ENCODE measurements at places on chromosomes 16 and 17.

GRCh38 chr17:37164057-37164456 is 211.7 kb upstream of the C17orf78 start:
- DNase-seq: no peak

DNA sequence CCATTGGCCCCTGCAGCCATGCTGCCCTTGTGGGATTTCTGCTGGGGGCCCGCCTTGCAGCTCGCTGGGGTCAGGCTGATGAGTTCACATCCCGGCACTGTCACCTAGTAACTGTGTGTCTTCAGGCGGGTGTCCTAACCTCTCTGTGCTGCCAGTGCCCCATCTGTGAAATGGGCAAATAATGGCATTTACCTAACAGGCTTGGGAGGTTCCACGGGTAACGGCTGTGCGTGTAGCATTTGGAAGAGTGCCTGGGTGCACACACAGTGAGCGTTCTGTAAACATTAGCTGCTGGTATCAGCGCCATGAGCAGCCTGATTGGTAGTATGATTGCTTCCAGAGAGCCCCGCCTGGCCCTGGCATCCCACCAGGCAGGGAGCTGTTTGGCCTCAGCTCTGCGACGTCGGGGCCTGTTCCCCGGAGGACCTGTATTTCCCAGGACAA is 167.3 kb upstream of the GSE1 start:
- DNase-seq: no peak

DNA sequence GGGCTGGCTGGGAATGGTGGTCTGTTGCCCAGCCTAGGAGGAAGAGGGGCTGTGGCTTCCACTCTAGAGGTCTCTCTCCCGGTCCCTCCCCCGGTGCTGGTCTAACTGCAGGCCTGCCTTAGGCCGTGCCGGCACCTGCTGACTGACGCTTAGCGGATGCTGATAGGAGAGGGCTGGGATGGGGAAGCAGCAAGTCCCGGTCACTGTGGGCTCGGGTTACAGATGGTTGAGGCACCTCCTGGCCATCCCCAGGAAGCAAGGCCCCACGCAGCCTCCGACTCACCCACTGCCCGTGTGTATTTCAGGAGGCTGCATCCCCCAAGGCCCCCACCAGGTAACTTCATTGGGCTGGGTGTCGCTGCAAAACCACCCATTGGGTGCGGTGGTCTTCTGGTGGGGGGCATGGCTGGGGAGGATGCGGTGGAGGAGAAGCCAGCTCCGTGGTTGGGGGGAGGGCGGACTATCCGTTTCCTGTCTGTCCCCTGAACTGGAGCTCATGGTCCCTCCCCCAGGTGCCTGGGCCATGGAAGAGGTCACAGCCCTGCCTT is 278.9 kb downstream of the SEC14L1 start:
- DNase-seq: peak; percentile 25

GRCh38 chr17:2894782-2895181 is 98.5 kb downstream of the RAP1GAP2 start:
- no peak for DNase-seq

DNA sequence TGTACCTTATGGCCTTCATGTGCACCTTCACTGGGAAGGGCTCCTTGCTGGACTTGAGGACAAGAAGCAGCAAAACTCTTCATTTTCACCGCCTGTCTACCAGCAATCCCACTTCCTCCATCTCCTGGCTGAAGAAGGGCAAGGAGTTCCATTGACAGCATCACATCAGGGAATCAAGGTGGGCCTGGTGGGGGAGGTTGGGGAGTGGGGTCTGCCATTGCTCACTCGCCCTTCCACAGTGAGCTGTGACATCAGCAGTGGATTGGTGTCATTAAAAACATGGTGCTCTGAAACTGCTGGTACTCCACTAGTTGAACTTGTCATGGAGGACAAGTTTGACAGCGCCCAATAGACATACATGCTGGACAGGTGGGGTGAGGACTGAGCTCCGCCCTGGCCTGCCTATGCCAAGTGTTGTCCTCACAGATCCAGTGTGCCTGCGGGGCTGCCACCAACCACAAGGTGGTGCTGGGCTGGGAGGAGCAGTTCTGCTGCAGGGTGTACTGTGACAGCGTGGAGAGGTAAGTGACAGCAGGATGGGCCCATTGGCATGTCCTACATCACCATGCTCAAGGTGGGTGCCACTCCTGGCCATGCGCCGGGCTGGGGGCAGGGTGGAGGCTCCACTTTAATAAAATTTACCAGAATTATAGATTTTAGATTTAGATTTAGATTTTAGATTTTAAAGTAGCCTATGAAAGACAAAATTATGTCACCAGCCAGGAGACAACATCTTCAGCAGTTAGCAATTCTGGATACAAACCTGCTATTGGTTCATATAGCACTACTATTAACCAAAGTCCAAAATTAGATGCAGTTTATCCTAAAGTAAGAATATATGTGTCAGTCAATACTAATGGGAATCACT is 1729.1 kb downstream of the TP53TG3F start:
- no peak for DNase-seq

DNA sequence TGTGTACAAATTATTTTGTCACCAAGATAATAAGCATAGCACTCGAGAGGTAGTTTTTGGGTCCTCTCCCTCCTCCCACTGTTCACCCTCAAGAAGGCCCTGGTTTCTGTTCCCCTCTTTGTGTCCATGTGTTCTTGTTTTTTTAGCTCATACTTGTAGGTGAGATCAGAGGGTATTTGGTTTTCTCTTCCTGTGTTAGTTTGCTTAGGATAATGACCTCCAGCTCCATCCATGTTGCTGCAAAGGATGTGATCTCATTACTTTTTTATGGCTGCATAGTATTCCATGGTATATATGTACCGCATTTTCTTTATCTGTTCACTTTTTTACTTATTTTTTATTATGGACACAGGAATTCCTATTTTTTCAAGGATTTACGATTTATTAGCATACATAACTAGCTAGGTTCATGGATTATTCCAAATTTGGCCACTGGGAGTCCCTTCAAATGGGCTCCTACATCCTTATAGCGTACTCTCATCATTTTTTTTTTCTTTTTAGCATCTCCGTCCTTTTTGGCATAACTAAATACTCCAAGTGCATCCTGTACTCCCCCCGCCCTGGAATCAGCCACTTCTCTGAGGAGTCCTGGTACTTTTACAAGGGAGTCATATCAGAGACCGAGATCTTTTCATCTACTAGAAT is 7.3 kb downstream of the TADA2A start:
- no peak for DNase-seq

GRCh38 chr17:1999557-2000251 is 25.4 kb downstream of the RTN4RL1 start:
- no peak for DNase-seq

DNA sequence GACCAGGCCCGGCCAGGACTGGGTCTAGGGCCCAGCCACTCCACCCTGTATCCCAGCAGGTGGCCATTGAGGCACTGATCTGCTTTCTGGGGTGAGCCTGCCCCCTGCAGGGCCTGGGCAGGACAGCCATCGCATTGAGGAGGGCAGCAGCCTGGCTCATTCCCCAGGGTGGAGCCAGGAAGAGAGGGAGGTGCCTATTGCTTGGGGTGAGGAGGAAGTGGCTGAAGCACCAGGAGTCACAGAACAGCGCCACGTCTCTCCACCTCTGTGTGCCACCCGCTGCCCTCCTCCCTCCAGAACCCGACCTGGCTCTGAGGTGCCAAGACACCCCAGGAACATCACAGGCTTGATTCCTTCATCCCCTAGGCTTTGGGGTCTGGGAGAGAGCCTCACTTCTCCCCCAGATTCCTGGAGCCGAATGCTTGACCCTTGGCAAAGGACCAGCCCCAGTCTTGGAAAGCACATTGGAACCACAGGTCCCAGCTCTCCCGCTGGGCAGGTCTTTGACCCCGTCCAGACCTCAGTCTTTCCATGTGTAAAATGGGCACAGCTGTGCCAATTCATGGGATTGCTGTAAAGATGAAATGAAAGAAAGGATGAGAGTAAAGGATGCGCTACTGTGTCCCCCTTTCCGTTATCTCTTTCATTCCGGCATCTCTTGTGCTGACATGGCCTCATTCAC is 7.2 kb upstream of the KRT36 start:
- DNase-seq: peak; percentile 73

DNA sequence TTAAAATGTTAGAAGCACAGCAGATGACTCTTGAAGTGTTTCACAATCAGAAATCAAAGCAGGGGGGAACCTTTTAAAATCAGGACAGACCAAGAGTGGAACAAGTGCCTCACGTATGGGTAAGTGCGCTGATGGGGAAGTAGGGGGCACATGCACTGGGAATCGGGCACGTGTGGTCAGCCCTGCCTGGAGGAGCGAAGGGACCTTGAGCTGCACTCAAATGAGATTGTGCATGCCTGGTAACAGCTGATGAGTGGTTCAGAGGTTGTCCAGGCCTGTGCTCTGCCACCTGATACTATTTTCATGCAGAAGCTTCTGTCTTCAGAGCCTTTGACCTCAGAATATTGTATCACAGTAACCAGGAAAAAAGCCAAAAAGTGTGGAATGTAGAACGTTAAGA is 13.7 kb upstream of the XYLT2 start:
- DNase-seq: no peak

DNA sequence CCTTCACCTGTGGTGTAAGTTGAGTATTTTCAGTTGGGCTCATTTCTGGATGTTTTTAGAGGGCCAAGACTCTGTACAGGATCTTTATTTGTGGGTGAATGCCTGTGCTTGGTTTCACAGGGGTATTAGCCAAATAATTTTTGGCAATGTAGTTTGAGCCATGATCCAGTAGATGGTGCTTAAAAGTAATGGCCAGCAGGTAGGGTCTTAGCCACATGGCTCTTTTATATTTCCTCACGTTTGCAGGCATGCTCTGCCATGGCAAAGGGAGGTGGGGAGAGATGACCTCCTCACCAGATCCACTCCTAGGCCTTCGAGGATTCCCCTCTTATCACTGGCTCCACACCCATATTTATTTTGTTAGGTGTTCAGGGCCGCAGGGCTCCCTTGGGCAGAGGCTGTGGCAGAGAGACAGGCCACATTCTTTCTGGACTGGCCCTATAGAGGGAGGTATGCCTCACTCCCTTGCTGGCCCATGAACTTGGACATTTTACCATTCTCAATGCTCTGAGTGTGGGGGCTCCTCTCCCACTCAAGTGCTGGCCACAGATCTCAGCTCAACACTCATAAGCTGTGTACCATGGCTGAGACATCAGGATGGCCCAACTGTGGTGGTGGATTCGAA is 417.1 kb downstream of the XYLT1 start:
- DNase-seq: no peak

- no peak for DNase-seq
These were observed 14.1 kb upstream of the NUDT16L1 start for GRCh38 chr16:4679156-4679849.

- peak; percentile 44 for DNase-seq
These were observed 7.3 kb upstream of the TRPV2 start for GRCh38 chr17:16407911-16408588.

DNA sequence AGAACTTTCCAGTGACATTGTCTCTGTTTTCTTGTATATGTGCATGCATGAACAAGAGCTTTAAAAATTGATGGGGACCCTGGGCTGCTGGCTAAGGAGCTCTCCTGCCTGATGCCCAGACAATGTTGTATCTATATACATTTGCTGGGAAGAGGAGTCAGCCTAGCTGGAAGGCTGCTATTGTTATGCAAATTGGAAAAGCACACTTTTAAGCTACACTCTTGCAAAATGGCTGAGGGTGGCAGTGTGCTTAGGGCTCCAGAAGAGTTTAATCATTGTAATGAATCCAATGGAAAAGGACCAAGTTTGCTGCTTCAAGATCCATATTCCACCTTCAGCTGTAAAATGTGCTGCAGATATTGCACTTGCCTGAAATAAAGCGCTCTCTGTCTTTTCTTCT is 171.8 kb downstream of the PRKCA start:
- no peak for DNase-seq

DNA sequence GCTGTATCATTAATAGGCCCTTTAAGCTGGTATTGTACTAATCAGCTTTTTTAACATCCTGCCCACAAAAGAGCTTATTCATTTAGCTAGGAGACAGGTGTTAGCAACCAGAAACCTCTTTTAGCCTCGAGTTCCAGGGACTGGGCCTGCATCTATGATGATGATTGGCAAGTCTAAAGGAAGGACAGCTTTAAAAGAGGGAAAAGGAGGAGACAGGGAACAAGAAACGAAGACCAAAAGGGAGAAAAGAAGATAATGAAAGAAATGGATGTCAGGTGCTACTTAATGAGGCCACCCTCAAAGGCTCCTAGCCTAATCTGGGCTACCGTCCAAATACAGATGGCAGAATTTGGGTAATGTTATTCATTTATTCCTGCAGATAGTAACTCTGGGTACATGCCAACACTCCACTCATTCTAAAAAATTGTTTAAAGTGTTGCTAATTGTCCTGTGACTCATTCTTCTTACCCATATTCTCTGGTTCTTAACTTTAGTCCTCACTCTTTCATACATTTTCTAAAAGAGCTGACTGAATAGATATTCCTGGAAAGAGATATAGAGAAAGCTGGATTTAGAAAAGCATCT is 18.7 kb upstream of the RFFL start:
- no peak for DNase-seq

DNA sequence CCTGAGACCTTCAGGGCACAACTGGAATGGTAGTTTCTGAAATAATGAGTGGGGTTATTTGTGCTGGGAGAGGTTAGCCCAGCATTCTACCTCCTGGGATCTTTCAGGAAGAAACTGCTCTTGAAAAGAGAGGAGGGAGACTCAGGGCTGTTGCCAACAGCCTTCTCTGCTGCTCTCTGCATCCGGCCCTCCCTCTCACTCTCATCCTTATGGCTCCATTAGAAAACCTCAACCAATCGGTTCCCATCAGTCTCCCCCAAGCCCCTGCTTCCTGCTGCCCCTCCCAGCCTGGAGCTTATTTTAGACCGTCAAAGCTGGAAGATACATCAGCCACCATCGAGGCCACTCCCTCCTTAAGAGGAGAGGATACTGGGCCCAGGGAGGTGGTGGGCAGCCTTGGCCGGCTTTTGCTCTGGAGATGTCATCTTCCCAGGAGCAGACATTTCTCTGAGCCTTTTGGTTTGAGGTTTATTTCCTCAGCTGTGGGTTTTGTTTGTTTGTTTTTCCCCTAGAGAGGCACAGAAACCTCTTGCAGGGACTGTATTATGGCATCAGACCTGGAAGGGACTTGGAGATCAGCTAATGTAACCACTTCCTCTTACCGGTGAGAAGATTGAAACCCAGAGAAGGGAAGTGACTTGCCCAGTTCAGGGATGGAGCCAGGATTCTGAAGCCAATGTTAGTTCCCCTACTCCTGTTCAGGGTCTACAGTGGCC is 2.7 kb downstream of the MPRIP start:
- DNase-seq: no peak

DNA sequence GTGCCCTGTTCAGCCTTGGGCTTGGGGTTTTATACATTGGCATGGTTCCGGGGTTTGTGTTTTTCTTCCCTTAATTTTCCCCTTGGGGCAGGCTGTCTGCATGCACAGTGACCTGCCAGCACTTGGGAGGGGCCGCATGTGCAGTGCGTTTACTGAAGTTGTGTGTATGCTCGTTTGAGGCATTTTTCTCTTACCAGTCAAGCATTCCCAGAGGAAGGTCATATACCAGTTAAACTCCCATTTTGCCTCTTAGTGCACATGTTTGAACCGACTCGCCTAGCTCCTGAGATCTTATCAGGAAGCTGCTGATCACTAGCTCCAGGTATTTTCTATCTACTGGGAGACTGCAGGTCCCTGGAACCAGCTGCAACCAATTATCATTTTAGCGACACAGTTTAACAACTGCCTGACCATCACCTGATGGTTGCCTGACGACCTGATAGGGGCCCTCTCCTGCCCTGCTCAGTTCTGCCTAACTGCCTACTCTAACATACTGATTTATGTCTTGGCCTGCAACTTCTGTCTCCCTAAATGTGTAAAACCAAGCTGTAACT is 51.4 kb downstream of the MFSD11 start:
- DNase-seq: no peak
